ENCODE measurements at places on chromosomes 2 and 18.

GRCh38 chr2:184637781-184638180 lies 39.5 kb downstream of the ZNF804A start:
- DNase-seq: no peak

DNA sequence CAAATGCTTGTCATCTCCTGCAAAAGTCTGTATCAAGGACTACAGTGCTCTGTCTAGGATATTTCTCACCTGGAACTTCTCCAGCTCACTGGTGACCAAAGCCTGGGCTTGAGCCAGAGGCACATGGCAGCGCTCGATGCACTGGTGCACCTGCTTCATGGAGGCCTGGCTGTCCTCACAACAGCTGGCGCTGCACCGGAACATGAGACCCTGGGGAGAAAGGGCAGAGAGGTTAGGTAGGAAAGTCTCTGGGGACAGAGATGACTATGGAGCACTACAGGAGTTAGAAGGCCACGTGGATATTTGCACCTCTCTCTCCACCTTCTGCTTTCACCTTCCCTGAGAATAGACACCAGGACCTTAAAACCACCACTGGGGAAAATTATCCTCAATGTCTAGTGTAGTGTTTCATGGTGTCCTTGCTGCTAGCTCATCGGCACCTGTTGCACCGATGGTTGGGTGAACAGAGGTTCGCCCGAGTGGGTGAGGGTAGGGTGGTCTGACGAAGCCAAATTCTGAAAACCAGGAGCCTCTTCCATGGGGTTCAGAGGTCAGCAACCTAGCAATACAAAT lies 1.0 kb downstream of the FAM136A start:
- no peak for DNase-seq

DNA sequence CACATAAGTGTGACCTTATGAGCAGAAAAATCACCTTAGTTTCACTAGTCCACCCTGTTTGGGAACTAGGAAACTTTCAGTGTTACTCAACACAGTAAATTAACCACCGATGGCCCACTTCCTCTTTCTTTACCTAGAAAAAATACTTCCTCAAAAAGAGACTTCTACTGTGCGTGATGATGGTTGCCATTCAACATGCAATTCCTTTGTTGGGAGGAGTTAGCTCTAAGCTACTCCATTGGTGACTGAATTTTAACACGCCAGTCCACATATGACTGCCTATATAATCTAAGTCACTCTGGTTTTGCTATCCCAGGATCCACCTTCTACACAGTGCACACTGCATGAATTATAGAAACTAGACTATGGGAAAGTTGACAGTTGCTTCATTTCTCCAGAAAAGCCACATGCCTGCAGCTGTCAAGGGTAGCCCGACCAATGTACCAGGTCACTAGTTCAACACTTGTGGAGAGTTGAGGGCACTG lies 47.8 kb upstream of the REG3G start:
- DNase-seq: no peak

DNA sequence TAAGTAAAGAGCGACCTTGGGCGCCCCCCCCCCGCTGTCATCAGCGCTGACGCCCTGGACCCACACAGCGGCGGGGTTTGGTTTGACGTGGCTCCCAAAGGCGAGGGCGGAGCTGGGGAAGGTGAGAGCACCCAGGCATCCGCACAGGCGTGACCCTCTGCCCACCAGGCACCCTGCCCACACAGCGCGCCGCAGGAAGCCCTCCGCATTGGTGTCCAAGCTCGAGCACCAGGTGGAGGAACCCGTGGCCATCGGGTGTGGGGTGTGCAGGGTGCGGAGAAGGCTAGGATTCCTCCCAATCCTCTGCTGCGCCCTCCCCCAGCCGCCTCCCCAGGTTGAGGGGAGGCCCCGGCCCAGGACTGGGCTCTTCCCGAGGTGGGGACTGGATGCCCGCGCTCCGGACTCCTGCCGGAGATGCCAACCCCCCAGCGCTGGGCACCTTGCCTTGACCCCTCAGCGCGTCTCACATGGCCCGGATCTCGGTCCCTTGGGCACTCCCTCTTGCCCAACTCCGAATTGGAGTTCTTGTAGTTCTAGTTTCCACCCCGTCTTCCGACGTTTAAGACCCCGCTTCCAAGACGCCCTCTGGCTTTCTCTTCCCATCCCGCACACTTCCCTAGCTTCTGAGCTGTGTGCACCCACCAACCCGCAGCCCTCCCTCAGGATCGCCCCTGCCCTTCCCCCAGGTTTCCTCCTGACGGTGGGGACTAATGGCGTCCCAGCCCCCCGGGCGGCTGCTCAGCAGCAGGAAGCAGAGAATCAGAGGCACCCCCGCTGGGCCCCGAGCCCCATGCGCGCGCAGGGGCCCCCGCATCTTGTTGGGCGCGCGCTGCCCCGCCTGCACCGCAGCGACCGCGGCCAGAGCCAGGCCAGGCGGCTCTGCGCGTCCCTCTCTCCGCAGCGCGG lies 25.9 kb upstream of the RESP18 start:
- no peak for DNase-seq

DNA sequence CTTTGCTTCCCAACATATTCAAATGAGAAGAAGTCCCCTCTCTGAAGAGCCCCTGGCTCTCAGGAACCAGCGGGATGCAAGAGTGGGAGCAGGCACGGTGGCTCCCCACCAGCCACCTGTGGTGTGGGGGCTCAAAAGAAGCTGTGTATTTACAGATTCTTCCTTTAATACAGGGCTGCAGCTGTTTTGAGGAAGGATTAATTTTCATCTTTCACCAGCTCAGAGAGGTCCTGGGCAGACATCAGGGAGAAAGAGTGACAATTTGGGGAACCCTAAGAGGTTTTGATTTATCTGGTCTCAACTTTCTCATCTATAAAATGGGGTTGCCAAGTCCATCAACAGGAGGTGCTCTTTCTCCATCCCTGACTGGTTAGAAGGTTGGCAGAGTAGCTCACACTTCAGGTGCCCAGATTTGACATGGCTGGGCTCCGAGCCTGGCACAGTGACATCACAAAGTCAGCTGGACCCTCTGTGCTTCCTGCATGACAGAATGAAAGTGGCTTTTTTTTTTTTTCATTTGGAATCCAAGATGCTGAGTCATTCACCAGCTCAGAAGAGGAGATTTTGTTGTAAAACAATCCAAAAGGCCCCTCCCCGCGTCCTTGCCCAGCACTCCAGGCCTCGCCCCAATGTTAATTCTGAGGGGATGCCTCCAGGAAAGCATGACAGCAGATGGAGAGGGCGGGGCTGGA lies 15.5 kb upstream of the SIX2 start:
- no peak for DNase-seq

DNA sequence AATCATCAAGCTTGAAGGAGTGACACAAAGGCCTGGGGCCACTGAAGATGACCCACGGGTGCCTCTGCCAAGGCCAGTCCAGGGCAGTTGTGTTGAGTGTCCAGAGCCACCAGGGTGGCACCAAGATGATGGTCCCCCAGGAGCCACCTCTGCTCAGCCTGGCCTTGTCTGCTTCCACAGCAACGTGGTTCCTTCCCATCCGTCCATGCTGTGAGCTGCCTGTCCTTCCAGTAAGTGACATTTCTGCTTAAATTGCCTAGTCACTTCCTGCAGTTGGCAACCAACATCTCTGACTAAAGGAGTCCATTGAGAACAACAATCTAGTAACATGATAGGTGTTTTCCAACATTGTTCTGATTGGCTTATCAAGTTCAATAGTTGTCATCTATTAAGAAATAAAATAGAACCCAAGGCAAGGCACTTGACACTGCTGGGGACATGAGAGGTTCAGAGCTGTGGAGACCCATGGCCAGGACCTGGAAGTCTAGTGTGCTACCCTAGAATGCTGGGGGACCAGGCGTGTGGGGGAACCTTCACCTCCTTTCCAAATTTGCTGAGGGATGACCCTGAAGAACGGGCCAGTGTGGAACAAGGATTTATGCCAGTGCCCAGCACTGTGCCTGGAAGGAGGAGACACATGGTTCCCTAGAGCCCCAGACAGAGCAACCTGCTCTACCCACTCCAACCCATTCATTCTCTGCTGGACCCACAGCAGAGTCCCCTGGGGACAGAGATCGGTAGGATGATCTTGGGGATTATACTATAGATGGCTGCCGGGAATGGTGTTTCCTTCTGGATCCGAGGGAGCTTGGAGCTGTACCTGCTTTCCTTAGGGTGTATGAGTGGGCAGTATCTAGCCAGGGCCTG lies 98.9 kb upstream of the EPC2 start:
- DNase-seq: no peak

- no peak for DNase-seq
These were observed 133.7 kb downstream of the SMAD7 start for GRCh38 chr18:48817021-48817461.

DNA sequence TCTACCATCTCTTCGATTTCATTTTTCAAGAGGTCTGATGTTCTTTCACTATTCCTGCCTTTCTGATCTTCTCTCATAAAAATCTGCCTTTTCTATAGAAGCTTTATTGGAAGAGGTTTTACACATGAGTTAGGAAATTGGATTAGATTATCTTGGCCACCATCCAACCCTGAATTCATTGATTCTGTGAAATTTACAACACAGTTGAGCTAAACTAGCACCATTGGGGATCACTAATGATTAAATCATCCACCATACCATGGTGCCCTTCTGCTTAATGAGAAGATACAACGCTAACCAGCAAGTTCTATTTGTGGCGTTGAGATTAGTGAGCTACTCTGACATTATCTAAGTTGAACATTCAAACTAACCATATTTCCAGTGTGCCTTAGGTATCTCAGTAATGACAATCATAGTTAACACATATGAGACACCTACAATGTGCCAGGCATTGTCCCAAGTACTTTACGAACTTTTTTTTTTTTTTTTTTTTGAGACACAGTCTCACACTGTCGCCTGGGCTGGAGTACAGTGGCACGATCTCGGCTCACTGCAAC lies 17.3 kb upstream of the LBH start:
- no peak for DNase-seq

GRCh38 chr2:39099310-39099869 lies 21.5 kb downstream of the SOS1 start:
- no peak for DNase-seq

- no peak for DNase-seq
These were observed 17.4 kb downstream of the LRP2 start for GRCh38 chr2:169344736-169345485.

DNA sequence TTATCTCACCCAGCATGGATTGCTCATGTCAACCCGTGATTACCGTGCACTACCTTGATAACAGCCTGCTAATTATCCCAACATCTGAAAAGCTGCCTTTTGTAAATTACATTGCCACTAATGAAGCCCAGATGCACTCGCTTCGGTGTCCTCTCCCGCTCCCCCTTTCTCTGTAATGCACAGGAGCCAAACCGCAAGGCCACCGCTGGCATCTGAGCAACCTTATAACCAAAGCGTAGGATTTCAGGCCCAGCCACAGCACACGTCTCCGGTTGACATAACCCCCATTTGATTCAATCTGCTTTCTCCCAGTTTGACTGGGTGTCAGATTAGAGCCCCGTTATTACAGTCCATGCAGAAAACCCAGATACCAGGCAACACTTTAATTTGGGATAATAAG lies 341.2 kb downstream of the ALK start:
- DNase-seq: no peak

DNA sequence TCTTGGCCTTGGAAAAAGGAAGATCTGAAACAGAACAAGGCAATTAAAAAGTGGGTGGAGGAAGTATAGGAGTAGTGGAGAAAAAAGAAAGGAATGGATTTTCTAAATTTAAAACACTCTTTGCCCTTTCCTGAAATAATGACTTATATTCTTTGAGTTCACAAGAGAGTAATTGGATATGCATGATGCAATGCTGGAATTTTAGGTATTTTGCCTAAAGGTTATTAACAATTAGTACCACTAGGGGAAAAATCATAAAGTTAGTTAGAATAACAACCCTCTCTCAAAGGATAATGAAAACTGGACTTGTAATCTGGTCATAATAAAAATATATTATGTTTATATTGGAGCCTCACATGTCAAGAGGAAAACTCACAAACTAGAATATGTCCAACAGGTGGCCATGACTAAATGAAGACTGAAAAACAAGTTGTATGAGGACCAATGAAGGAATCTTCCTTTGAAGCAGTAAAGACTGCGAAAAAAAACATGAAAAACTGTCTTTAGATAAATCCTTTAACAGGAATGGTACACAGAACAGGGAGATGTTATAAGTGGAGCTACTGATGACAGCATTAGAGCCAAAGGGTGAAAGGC lies 281.8 kb downstream of the NCKAP5 start:
- no peak for DNase-seq

DNA sequence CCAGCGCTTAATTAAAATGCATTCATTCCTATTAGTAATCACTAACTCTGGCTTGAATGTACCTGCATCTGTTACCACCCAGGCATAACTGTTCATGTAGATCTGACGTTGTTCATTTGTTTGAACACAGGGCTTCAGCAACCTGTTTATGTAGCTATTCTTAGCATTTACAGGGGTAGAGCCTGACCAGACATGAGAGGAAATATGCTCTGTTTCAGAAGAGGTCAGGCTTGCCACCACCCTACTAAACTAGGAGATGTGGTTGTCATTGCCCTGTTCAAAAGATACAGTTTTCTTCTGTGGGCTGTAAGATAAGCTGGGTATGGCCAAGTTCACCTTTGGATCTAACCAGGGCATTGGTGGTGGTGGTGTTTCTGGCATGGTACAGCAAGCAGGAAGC lies 8.8 kb downstream of the MGAT5 start:
- DNase-seq: no peak
